Hepatic stellate cell (primary cell): ENCODE measurements at places on chromosomes 7 and 10.

- peak; percentile 56 for DNase-seq
Observed at GRCh38 chr10:79981450-79982361, 32.8 kb upstream of the SFTPD start.

DNA sequence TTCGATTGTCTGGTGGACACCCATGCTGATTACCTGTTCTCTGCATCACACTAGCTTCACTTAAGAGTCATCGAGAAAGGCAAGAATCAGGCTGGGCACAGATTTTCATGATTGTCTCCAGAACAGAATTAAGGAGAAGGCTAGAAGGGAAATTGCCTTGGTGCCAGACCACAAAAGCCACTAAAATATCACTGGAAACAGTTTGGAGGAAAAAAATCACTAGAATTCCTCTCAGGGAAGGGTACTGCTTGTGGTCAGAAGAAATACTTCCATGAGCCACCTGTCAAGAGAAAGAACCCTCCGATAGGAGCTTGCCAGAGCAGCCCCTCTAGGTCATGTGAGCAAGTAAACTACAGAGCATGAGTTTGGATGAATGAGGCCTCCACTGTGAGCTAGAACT is 269.3 kb upstream of the TEX47 start:
- no peak for DNase-seq

GRCh38 chr7:31027161-31027965 is 24.7 kb upstream of the ADCYAP1R1 start:
- no peak for DNase-seq

DNA sequence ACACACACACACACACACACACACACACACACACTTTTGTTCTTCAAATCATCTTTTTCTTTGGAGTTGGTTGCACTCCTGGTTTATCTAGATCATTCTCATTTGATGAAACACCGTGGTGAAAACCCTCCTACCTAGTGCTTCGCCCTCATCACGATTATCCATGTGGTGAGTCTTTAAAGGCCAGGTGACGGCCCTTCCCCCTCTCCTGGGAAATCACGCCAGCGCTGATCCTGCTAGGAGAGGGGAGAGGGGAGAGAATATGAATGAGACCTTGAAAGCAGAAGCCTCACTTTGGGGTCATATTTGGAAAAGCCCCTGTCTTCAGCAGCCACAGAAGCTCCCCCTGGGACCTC is 103.9 kb upstream of the LRRC4 start:
- no peak for DNase-seq

- peak; percentile 69 for DNase-seq
Observed at GRCh38 chr10:34666008-34666704, 148.9 kb downstream of the PARD3 start.

DNA sequence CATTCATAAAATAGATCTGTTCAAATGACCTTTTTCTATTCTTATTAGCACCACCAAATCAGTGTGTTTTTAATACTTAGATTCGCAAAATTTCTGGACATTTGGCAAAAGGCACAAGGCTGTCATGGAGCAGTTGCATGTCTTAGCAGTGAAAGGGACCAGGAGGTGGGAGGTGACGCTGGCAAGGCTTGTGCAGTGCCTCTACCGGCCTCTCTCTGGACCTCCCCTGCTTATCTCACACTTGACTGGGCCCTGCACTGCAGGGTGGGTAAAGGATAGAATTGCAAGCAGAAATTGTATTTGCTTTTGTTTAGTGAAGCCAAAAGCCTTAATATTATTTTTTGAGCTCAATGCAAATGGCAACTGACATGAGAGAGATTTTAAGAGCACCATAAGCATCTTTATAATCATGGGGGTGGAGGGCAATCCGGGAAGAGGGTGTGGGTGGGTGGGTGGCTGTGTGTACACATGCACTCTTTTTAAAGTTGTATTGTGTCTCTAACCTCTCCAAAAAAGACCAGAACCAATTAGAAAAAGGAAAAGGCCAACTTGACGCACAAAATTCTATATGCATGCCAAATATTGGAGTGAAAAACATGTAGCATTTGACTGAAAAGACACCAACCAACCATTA is 106.3 kb downstream of the WNT2 start:
- no peak for DNase-seq

DNA sequence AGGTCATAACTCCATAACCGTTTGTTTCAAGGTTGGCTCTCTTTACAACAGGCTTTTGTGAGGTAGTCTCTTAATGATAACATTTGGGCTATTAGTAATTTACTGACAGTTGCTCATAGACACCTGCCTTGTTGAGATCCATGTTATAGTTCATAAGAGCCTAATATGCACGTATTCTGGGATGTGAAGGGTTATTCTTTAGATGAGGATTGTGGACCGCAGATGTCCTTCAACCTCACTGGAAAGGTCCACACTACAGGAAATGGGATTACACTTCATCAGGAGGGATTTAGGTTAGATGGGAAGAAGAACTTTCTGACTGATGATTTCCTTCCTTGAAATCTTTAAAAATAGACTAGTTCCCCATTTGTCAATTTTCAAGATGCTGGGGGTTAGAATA is 62.8 kb downstream of the SAMD9 start:
- DNase-seq = no peak

DNA sequence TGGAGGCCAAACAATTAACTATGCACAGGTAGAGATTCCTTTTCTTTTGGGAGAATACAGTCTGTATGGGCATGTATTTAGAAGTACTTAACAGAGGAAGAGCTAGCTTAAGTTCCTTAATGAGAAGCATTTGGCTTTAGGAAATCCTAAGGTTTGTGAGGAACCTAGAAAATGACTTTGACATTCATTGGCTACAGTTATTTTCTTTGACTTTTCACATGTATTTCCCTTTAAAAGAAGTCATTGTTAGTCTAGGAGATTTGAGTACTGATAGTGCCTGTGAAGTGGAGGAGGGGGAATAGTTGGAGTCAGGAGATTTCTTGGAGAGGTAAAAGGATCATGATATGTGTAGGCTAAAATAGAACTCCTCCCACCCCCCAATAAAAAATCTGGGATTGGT is 3.6 kb downstream of the HELLS start:
- DNase-seq = no peak

GRCh38 chr10:43068136-43068395 is 8.8 kb upstream of the RET start:
- no peak for DNase-seq

DNA sequence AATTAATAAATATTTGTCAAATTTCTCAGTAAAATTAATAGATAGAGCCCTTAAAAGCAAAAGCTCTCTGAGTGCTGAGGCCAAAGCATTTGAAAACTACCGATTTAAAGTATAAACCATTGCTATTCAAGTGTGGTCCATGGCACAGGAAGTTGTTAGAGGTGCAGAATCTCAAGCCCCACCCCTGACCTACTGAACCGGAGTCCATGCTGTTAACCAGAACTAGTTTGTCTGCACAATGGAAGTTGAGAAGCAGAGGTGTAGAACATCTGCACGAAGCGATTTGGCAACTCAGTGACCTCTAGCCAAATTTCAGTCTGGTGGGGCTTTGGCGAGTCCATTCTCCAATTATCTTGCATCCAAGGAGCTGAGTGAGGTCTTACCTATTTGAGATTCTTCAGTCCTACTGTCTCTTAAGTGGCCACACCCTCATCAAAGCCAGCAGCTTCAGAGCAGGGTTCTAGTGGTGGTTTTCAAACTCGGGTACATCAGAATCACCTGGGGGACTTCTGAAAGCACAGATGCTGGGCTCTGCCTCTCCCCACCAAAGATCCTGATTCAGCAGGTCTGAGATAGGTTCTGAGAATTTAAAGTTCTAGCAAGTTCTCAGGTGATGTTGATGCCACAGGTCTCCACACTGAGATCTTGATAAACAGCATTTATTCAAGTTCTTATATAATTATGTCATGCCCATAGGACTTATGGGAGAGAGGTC is 96.8 kb upstream of the SAMD8 start:
- DNase-seq = no peak

DNA sequence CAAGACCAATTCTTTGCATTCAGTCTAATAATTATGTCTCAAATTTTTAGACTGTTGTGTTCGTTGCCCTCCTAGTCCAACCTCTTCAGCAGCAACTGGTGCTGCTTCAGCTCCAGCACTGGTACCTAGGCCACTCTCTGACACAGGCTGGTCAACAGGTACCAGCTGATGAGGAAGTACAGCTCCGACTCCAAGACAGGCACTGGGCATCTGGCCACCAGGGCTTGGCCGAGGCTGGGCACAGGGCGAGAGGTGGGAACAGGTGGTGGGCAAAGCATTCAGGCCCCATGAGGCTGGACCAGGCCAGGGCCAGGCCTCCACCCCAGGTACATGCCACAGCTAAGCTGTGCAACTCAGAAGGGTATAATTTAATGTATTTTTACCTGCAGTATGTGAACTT is 151.5 kb upstream of the AGR3 start:
- DNase-seq = no peak

DNA sequence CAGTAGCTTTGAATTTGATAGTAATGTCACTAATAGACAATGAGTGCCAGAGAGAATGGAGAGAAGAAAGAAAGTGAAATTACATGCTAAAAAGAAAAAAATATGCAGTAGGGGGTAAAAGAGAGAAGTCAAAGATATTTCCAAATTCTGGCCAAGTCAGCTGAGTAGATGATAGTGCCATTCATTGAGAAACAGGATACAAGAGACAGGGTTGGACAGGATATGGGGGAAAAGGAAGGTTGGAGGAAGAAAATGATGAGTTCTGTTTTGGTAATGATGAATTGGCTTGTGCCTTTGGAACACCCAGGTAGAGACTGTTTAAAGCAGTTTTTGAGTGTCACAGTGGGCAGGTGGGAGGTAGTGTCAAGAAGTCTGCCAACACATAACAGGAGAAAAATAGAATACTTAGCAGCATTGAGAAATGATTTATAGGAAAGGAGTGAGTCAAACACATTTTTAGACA is 78.3 kb downstream of the LRRC17 start:
- no peak for DNase-seq

GRCh38 chr10:132707121-132707775 is 78.7 kb downstream of the NKX6-2 start:
- no peak for DNase-seq

GRCh38 chr7:24024276-24025068 is 259.5 kb upstream of the NPY start:
- DNase-seq = no peak

GRCh38 chr7:96067321-96067720 is 254.6 kb downstream of the SLC25A13 start:
- DNase-seq = no peak

DNA sequence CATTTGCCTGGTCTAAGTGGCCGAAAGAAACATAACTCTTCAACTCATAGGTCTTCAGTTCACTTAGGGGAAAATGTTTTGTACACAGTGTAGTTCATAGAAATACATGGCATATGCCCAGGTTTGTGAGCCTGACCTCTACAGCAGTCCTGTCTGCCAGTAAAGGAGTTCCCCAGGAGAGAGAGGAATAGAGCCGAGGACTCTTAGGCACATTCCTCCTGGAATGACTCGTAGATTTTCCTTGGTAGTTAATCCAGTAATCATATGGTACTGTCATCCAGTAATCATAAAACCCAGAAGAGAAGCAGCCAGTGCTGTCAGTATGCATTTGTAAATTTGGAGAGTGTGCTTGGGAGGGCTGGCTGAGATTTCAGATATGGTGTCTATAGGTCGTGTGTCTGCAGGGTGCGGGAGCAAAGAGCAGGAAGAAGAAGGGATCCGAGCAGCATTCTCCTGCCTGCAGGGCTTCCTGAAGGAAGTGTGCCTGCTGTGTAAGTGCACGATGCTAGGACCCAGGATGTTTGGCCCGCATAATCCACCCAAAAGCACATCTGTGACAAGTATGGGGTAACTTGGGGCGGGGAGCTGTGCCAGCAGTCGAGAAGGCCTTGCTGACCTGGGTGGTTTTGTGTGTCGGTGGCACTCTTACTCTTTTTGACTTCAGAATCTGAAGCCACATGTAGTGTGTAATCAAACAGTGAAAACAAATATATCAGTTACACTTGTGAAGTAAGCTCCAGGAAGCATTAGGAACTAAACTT is 13.9 kb downstream of the EIF4H start:
- DNase-seq = peak; percentile 60

- DNase-seq = no peak
Observed at GRCh38 chr10:33353334-33353733, 18.9 kb upstream of the NRP1 start.

DNA sequence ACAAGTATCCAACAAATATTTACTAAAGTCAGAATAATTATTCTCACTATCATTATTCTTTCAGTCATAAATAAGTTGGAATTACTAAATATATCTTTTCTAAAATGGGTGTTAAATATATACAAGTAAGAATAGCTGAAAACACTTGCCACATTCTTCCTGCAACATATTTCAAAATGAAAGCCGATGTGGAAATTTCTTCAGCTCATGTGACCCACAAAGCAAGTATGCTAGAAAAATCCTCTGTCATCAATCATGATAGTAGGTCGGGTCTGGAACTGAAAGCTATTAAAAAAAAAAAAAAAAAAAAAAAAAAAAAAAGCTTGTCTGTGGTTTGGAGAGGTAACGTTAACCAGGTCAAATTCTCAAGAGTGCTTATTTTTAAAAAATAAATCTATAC is 344.7 kb downstream of the NEBL start:
- DNase-seq = no peak

GRCh38 chr10:114030140-114030539 is 13.5 kb upstream of the ADRB1 start:
- DNase-seq = no peak

- no peak for DNase-seq
Observed at GRCh38 chr7:28329661-28330363, 82.5 kb upstream of the CREB5 start.

DNA sequence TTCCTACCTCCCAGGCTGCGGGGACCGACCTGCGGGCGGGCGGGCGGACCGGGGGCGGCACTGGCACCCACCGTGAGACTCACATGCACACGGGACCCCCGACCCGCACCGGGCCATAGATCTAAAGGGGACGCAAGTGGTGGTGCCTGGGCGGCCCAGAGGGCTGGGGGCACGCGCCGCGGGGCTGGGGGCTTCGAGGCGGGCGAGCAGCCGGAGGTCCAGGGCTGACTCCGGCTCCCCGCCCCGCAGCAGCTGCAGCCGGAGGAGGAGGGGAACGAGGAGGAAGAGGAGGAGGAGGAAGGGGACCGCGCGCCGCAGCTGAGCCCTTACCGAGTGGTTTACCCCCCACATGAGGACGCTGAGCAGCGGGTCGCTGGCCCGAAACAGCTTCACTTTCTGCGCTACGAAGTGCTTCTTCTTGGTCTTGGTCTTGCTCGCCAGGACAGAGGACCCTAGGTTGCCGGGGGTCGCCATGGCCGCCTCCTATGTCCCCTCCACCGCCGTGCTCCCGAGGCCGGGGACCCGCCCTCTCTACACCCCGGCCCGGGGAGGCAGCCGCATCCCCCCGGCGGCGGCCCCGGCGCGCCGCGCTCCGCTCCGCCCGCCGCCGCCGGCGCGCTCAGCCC is 412 bp downstream of the PIP4K2A start:
- peak; percentile 23 for DNase-seq

DNA sequence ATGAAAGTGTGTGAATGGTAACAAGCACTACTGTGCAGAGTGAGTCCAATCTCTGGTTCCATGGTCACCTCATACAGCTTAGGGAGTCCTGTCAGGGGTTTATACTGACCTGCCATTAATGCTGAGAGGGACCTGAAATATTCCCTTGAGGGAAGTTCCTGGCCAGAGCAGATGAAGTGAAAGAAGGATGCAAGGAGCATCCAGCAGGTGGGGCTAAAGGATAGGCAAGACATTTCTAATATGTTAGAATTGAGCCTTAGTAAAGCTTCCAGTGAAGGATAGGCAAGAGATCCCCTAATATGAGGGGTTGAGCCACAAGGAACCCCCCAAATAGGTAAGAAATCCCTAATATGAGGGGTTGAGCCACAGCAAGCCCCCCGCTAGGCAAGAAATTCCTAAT is 25.5 kb upstream of the FAM221A start:
- no peak for DNase-seq

- DNase-seq = peak; percentile 54
Observed at GRCh38 chr10:132624847-132625471, 87.4 kb downstream of the INPP5A start.

GRCh38 chr10:61673360-61673759 is 10.6 kb downstream of the CABCOCO1 start:
- DNase-seq = no peak
